ENCODE measurements at places on chromosomes 11 and 22. TPM values are rescaled to one million over a fixed set of nuclear protein-coding genes. Genes with fewer than 3 reads are reported as not detected.

The GSC2 gene
- not detected for total RNA-seq

The XKR3 gene
- total RNA-seq = not detected

The CAPRIN1 gene
- 274 TPM for total RNA-seq

The RHBDD3 gene
- total RNA-seq = 17.6 TPM

The CACNA1I gene
- total RNA-seq = 0.31 TPM

The RAB38 gene
- 0.69 TPM for total RNA-seq

The GLB1L3 gene
- total RNA-seq = 13.2 TPM

The DEUP1 gene
- total RNA-seq = not detected

The EFCAB6 gene
- total RNA-seq = 0.15 TPM

The DEFB131B gene
- not detected for total RNA-seq

The CRYBB2 gene
- total RNA-seq = not detected

The CBX7 gene
- total RNA-seq = 20.8 TPM

The SMIM38 gene
- total RNA-seq = 0.17 TPM

The RIN1 gene
- 2.6 TPM for total RNA-seq

The KIF18A gene
- total RNA-seq = 34.7 TPM

The SSRP1 gene
- total RNA-seq = 322 TPM

The GAS2 gene
- 1.2 TPM for total RNA-seq

The TMPRSS4 gene
- not detected for total RNA-seq

The RAB36 gene
- total RNA-seq = not detected

The FAM168A gene
- 13.0 TPM for total RNA-seq

The SMPD1 gene
- total RNA-seq = 24.5 TPM

The RIMBP3C gene
- total RNA-seq = not detected

The COX8A gene
- 669 TPM for total RNA-seq

The MISFA gene
- total RNA-seq = 1.0 TPM

The MMP11 gene
- total RNA-seq = 0.43 TPM

The DRD2 gene
- not detected for total RNA-seq

The EMID1 gene
- not detected for total RNA-seq

The OR2AT4 gene
- total RNA-seq = not detected

The OR4A16 gene
- total RNA-seq = not detected

The INCENP gene
- total RNA-seq = 156 TPM

The CASP5 gene
- total RNA-seq = not detected

The SCGB2A2 gene
- total RNA-seq = not detected

The FGF19 gene
- 0.10 TPM for total RNA-seq

The GPHA2 gene
- not detected for total RNA-seq

The HBE1 gene
- total RNA-seq = not detected

The KCNJ11 gene
- 1.3 TPM for total RNA-seq

The C11orf52 gene
- total RNA-seq = not detected

The LMO2 gene
- total RNA-seq = not detected

The SPA17 gene
- total RNA-seq = 5.1 TPM

The SCGB1D2 gene
- total RNA-seq = not detected

The LINC01488 gene
- not detected for total RNA-seq
